ENCODE measurements at places on chromosomes 2 and 18. TPM values are rescaled to one million over a fixed set of nuclear protein-coding genes. Genes with fewer than 3 reads are reported as not detected.

ZSWIM2 gene
- 1.2 TPM for total RNA-seq

LYG2 gene
- total RNA-seq: not detected

CD207 gene
- total RNA-seq: 0.29 TPM

UGT1A1 gene
- total RNA-seq: 0.32 TPM

DNA sequence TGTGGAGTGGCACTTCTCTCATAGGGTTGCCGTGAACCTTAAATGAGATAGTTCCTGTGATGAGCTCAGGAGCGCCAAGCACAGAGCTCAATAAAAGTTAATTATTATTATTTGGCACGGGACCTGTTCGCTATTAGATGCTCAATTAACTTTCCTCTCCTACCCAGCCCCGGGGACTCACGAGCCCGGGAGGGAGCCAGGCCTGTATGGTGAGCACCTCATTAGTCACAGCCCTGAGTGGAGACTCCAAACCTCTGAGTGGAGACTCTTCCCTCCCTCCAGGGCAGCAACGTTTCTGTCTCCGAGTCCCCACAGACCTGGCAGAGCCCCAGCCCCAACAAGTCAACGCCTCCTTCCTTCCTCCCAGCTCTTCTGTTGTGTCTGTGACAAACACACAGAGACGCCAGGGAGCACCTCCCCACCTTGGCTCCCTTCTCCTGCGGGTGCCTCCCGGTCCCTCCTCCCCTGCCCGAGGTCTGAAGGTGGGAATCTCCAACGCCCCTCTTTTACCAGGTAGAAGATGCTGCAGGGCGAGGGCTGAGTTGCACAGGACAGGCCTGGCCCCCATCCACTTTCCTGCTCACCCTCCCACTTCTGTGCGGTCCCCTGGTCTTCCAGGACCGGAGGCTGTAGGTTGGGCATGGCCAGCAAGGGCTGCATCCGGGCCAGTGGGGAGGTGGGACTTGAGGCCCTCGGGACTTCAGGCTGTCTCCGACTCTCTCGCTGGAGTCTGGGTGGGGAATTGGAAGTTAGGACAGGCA, 52.7 kb upstream of the ODC1 start:
- DNase-seq: peak; percentile 79

GRCh38 chr2:42761554-42761953, 2.4 kb downstream of the OXER1 start:
- DNase-seq: no peak

- no peak for DNase-seq
These were observed 52.6 kb downstream of the CIB4 start for GRCh38 chr2:26588576-26588975.

DNA sequence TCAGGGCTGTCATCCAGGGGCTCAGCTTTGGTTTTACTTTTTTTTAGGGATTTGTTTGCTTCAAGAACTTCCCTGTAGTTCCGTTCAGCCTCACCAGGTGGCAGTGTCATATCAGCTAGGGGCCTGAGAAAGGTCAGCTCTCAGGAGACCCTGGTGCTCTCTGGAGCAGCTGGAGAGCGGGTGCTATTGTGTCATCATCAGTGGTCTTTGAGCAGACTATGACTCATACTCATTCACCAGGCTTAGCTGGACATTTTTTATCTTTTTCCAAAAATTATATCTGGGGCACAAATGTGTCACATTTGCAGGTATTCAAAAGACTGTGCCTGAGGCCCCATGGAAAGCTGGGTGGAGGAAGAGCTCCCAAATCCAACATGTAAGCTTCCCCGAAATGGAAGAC, 24.4 kb downstream of the ZNF892 start:
- no peak for DNase-seq

GRCh38 chr2:46735108-46735691, 180.4 kb downstream of the MCFD2 start:
- DNase-seq: no peak

- peak; percentile 53 for DNase-seq
These were observed 38.9 kb upstream of the KLF11 start for GRCh38 chr2:10004401-10004800.

GRCh38 chr2:142954493-142954892, 77.0 kb downstream of the KYNU start:
- DNase-seq: no peak

GRCh38 chr2:217616936-217617335, 385.9 kb downstream of the TNS1 start:
- no peak for DNase-seq

DNA sequence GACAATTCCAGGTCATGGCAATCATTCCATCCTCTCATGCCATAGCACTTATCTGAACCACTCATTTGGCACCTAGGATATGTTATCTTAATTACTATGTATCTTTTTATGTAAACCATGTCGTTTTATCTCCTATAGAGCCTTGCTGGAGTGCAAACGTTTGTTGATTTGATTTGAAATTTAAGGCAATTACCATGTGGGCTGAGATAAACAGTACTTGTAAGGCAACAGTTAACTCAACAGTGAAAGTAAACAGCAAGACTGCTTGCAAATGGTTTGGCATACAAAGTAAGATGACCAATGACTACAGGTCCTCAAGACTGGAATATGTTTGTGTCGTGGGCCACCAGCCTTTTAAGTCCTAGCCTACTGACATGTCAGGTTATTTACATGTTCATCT, 133.7 kb upstream of the ZFP36L2 start:
- DNase-seq: no peak

DNA sequence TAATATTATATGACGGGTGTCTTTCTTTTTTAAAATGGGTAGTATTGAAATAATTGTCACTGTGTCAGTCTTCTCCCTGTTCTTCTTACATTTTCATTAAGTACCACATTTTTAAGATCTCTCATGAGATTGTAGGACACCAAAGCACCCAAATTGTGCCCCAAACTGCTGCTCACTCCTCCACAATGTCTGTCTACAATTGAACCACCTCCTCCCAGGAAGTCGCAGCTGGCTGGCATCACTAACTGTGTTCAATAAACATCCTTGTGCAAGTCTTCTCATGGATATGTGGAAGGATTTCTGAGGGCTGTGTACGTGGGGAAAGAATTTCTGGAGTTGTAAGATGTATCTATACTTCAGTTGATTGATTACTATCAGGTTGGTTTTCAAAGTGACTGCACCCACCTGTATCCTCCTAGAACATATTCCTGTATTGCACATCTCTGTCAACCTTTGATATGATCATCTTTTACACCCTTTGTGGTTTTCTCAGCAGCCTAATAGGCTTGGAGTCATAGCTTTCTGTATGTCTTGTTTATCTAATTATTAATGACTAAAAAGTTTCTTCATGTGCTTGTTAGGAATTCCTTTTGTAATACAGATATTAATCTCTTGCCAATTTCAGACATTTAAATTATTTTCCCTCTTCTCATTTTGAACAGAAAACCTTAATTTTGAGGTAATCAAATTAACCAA, 774.9 kb downstream of the RNF144A start:
- DNase-seq: no peak

Measured in mesenteric fat pad (tissue), 1 donor.